ENCODE measurements at places on chromosomes 6 and 20.
A peak's percentile ranks its signal among the peaks of the same experiment; 100 is the strongest.

- no peak for DNase-seq
Measured at GRCh38 chr20:834151-834746, 734 bp downstream of the FAM110A start.

- DNase-seq = peak; percentile 54
Measured at GRCh38 chr6:35258858-35259193, 709 bp upstream of the ZNF76 start.

DNA sequence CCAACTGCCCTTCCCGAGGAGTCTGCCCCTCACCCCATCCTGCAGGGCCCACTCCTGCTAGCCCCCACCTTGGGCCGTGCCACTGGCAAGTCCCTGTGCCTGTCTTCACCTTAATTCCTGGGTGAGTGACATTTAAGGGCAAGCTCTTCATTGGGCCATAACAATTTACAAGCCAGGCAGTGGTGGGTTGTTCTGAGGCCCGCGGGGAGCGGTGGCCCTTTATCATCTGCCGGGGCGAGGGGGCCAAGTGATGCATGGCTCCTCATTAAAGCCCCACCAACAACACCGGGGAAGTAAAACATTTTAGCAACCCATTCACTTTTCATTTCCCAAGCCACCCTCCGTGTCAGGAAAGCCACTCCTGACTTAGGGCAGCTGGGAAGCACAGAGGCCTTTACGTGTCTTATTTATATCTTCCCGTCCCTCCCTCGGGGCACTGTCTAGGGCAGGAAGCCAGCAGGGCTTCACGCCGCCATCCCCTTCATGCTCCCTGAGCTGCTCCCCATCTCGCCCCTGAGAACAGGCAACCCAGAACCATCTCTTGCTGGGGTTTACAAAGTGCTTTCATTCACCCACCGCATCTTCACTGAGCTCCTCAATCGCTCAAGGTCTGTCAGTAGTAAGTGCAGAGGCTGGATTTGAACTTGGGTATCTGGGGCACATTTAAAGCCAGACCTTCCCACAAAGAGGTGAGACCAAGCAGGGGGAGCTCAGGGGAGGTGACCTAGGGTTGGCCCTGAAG is 55.5 kb upstream of the CCDC167 start:
- no peak for DNase-seq

DNA sequence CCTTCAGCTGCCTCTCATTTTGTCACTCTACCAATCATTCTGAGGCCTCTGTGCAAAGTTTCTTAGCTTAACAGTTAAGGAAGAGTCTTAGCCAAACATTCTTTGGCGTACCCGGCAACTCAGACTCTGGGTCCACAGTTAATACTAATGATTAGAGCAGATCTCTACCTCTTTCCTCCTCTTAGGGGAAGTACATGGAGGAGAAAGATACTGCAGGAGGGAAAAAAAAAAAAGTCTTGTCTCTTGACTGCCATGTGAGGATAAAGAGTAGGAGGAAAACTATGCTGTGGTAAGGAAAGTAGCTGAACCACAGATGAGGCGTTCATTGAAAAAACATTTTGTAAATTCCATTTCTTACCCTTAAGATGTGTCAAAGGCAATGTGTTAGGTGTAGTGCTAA is 44.0 kb upstream of the MARCKS start:
- DNase-seq = peak; percentile 65

DNA sequence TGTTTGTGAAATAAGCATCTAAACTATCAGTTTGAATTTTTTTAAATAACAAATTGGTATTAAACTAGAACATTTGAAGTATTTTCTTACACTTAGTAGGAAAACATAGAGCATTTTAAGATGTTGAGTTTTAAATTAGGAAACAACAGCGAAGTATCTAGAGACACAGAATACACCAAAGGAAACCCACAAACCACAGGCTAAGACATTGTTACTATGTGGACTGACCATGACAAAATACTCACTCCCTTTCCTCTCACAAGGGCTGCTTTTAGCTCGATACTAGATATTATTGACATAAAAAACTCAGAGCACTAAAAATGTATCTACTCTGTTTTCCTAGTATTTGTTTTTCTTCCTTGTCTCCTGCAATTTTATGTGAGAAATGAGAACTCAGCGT is 266.0 kb upstream of the CITED2 start:
- DNase-seq = no peak

DNA sequence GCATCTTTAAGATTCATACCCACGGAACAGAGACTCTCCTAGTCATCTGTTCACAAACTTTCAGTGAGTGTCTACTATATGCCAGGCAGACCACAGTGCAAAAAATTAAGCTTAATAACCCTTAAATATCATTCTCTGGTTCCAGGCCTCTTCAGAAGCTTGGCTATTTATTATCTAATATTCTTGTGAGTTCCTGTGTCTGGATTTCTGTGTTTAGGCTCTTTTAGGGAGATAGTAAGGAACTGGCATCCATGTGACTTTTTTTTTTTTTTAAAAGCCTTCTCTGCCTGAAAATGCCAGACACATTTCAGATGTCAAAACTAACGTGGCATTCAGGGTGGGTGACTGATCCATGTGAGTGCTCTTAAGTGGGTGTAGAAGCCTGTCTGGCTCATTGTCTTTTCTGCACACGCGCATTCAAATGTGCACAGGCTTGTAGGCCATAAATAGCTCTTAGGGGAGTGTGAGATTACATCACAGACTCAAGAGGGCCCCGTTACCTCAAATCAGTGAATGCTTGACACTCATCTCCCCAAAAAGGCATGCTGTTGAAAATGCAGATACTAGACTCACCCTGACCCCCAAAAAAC is 141.9 kb downstream of the GMPR start:
- DNase-seq = no peak

GRCh38 chr6:100620085-100620840 is 155.5 kb upstream of the SIM1 start:
- peak; percentile 60 for DNase-seq

DNA sequence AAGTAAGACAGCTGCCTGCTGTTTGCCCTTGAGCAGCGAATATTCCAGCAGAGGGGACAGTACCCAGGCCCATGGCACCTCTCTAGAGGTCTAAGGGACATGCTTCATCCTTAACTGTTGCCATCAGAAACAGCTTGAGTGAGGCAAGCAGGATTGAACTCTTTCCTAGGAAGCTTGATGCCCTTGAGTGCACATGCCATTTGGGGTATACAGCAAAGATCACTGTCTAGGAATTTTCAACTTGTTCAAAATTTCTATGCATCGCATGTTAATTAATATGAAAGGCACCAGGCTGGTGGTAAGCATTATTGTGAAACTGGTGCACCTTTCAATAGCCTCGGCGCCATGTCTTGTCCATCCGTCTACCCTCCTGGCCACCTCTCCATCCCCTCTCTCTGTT is 54.1 kb downstream of the EDN1 start:
- DNase-seq = no peak

DNA sequence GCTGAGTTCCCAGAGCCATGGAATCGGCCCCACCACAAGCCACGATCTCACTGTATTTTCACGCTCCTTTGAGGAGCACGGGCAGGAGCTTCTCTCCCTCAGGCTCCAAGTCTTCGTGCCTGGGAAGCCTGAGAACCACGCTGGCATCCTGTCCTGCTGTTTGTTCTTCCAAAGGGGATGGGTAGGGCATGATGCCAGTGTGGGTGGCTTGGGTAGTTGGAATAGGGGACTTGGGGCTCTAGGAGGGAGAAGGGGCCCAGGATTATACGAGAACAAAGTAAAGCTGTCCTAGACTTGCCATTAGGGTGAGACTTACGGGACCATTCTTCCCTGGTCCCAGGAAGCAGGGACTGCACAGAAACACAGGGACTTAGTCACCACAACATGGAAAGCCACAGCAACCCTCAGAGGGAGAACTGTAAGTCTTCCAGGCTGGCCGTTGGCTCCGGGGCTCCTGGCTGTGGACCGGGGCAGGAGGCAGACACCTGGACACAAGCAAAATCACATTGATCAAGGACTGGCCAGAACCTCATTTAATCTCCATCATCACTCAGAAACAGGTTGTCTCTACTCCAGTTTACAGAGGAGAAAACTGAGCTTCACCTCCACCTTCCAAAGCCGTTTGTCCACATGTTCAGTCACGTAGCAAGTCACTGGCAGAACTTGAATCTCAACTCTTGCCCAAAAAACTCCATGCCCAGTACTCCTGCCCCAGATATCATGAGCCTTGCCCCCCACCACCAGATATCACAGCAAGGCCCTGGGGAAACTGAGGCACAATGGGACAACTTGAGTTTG is 1.3 kb downstream of the CCN5 start:
- no peak for DNase-seq

Data from fibroblast of mammary gland (primary cell).